ENCODE measurements at places on chromosomes 2 and 18. TPM values are rescaled to one million over a fixed set of nuclear protein-coding genes. Genes with fewer than 3 reads are reported as not detected.

The ANKRD62 gene
- total RNA-seq, result not detected

The SNTG2 gene
- 0.73 TPM for total RNA-seq

The ATAD2B gene
- total RNA-seq, result 6.1 TPM

The CDH19 gene
- total RNA-seq, result 18.4 TPM

The RUFY4 gene
- not detected for total RNA-seq

The TRIM43 gene
- not detected for total RNA-seq

The ESPNL gene
- total RNA-seq, result not detected

The TMEM163 gene
- 0.38 TPM for total RNA-seq

The TUBB8B gene
- not detected for total RNA-seq

The SP5 gene
- total RNA-seq, result 0.46 TPM

The CD226 gene
- total RNA-seq, result 0.94 TPM

The GALNT14 gene
- 0.67 TPM for total RNA-seq

The CCDC93 gene
- total RNA-seq, result 20.9 TPM

The NT5DC4 gene
- total RNA-seq, result not detected

The SCYGR4 gene
- not detected for total RNA-seq

The TM4SF20 gene
- not detected for total RNA-seq

The SPEG gene
- total RNA-seq, result 103 TPM

The KLHL29 gene
- total RNA-seq, result 0.65 TPM

The RMDN2 gene
- total RNA-seq, result 4.9 TPM

The ACMSD gene
- not detected for total RNA-seq
